Stimulated activated CD4-positive, alpha-beta T cell treated with anti-CD3 and anti-CD28 coated beads, Interleukin-15, amount 100 ng/mL, for 24 hours (primary cell): ENCODE measurements at places on chromosomes 3 and 15.

DNA sequence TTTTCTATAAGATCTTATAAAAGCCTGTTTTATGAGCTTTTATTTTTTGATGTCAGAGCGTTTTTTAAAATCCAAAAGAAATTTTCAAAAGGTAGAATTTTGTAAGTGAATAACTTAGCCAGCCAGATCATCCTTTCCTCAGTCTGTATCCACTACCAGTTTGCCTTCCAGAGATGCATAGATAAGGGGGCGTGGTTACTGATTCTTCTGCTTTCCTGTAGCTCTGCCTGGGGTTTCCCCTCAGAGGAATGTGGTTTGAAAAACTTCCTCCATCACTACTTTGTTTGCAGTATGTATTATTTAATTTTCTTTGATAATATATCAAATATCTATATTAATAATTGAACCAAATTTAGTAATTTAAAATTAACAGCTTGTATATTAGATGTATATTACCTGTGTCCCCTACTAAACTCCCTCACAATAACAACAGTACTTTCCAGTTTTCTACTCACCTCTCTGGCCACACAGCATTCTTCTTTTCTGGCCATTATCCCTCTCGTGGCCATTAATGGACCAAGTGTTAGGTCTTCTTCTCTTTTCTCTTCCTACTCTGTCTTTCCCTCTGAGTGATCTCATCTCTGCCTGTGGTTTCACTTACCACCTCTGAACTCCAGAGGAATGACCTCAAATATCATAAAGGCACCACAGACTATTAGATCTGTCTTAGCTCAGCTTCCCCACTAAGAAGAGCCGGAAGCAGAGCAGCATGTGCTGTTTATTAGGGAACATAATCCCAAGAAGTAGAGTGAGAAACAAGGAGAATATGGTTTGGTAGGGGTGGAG lies 239.7 kb downstream of the UBE2E2 start:
- peak; percentile 27 for DNase-seq

- DNase-seq: no peak
Measured at GRCh38 chr3:48367201-48367600, 4.8 kb upstream of the FBXW12 start.

DNA sequence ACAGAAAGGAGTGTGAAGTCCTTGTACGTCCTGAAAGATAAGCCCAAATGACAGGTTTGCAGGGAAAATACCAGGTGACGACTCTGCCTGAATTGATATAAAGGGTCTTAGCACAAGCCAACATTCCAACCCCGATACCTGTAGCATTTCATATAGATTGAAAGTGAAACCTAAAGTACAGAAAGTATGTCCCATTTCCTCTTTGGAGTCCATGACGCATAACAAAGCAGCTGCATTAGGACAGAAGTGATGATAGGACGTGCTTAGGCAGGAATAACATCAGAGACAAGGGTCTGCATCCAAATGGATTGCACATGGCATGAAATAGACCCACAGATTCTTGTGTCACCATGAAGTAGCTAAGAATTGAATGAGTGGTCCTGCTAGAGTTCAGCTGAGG lies 187.0 kb upstream of the ROBO1 start:
- DNase-seq: no peak

- DNase-seq: no peak
Measured at GRCh38 chr3:129773691-129774663, 119.5 kb downstream of the TMCC1 start.

- no peak for DNase-seq
Measured at GRCh38 chr15:86863226-86863915, 783.7 kb downstream of the AGBL1 start.

DNA sequence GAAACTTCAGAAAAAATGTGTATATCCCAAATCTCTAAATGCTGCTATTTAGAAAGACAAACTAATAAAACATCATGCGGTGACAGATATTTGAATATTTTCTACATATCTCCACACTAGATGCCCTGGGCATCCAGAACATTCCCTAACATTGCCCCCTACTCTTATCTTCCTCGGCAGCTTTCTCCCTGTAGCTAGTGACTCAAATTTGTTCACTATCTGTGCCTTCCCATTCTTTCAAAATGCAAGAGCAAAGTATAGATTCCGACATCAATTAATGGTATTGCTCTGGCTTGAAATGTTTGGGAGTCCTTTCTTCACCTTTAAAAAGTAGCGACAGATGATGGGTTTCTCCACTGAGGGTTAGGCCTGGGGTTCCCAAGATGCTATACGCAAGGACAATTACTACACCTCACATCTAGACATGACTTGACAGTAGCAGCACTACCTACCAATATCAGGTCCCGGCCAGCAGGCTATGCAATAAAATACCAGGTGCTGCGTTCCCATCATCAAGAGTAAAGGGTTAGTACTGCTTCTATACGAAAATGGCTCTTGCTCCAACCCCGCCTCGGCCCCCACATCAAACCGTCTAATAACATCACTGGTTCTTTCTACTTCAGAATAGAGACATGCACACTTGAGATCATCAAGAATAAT lies 631 bp downstream of the UBR1 start:
- peak; percentile 13 for DNase-seq
